ENCODE measurements at places on chromosomes 2 and 18.

DNA sequence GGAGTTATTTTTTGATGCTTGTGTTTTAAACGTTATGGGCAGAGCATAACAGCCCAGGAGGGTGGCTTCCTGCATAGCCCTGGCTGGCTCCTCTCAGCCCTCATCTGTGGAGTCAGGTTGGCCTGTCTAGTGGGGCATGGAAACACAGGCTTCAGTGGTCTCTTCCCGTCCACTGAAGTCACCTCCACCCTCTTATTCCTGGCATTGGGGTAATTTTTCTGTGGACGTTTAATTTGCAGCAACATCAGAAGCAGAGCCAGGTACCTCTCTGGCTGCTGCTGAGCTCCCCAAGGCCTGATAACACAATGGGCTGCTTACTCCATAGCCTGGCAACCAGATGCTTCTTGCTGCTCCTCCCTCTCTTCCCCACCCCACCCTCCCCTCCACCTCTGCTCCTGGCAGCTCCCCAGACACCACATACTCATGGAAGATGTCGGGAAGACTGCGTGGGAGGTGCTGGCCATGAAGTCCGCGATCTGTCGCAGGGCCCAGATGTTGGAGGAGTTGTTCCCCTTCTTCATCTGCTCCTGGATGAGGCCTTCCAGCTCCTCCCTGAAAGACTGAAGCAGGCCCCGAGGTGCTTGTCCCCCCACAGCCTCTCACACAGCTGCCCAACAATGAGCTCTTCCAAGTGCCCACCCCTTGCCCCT, 64.0 kb downstream of the ADD2 start:
- no peak for DNase-seq

- DNase-seq = no peak
Measured at GRCh38 chr2:241820625-241821384, 11.8 kb downstream of the NEU4 start.

GRCh38 chr2:156004459-156004858, 328.1 kb downstream of the NR4A2 start:
- no peak for DNase-seq

- DNase-seq = no peak
Measured at GRCh38 chr18:38663270-38663669, 1097.7 kb upstream of the CELF4 start.

DNA sequence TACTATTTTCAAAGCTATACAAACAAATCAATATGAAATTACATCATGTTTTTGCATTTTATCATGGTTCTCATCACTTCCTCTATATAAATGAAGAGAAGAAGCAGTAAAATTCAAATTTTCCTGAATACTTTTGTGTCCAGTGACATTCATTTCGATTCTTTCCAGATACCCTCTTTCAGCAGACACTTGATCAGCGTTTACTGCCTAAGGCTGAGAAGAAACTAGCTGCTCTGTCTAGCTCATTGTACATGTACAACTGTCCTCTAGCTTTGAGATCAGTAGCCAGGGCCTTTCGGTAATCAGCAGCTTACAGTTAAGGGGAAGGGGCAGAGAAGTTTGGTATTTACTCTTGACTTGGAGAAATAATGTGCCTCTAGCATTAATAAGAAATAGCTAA, 4.8 kb downstream of the VRK2 start:
- no peak for DNase-seq

- no peak for DNase-seq
Measured at GRCh38 chr18:22399949-22400348, 17.8 kb downstream of the CTAGE1 start.

GRCh38 chr18:50651334-50651733, 91.4 kb downstream of the MAPK4 start:
- no peak for DNase-seq

DNA sequence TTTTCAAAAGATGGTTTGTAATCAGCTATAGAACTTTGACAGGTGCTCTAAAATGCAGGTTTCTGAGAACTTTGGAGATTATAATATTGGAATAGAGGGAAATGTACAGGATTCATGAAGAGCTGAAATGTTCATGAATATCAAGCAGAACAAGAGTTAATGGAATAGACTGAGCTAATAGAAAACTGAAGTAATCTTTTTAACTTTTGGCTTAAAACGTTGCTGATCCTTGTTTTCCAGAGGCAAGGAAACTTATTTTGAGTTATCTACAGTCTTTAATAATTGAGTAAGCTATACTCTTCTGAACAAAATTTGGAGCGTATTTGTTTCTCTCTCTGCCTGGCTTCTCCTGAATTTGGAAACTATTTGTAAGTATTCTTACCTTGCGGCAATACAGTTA, 10.8 kb upstream of the IL18RAP start:
- DNase-seq = no peak

GRCh38 chr2:199409759-199410529, 47.8 kb downstream of the SATB2 start:
- DNase-seq = no peak

- DNase-seq = no peak
Measured at GRCh38 chr2:8966123-8966908, 37.2 kb downstream of the MBOAT2 start.

DNA sequence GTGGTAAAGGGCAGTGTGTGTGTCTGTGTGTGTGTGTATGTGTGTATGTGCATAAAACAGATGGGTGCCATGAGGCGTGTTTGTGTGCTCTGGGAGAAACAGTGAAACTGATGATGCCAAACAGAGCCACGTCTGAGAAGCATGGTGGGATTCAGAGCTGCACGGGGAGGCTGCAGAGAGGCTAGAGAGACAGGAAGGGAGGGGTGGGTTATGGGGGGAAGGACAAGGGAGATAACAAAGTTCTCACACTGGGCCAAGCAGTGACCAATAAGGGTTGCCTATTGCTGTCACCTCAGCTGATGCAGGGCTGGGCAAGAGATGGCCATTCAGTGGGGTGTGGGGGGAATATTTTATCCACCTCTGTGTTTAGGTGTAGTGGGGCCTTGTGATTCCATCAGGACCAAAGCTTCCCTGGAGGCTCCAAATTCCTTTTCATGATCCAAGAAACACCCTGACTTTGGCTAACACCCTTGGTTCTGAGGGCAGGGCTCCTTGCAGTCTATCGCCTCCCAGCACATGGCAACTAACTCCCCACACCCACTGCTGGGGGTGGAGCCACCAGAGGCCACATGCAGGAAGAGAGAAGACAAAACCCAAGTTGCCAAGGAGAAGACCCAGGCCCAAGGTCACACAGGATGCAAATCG, 54.2 kb upstream of the POMC start:
- DNase-seq = no peak

- DNase-seq = no peak
Measured at GRCh38 chr2:196322973-196323810, 151.8 kb upstream of the STK17B start.

DNA sequence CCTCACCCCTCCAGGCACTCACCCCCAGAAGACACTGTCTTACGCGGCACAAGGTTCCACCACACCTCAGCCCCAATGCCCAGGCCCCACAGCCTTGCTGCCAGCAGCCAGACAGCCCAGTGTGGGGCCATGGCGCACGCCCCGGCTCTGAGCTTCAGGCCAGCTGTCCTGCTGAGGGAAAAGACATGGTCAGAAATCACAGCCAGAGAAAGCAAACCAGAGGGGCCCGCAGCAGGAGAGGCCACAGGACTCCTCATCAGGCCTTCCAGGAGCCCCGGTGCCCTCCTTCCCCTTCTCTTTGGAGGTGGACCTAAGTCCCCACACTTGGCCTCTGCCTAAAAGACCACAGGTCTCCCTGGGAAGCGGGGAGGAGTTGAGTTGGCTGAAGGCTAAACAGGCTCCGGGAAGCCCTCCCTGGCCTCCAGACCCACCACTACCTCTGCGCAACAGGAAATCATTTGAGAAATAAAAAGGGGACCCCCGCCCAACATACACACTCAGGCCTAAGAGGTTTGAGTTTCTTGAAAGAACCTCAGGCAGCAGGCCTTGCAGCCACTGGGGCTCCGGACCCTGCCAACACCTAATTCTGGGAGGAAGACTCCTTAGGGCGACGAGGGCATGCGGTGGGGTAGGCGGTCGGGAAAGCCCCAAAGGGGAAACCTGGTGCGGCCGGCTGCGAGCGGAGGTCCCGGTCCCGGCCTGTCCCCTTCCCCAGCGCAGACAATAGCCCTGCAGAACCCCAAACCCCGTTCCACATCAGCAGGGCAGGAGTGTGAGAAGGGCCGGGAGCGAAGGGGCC, 1.9 kb downstream of the SEMA4C start:
- DNase-seq = no peak

DNA sequence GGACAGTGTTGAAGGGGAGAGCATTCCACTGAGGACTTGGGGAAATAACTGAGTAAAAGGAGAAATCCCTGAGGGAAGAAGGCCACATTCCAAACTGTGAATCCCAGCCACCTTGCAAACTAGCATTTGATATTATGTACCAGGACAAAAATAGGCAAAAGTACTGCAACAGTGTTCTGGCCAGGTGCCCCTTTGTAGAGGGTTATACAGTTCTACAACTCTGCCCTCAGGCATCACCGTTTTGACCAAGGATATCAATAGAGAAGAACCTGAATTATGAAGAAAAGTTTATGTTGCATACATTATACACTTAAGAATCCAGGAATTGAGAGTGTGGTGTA, 20.6 kb upstream of the CAVIN2 start:
- DNase-seq = no peak

GRCh38 chr18:65592435-65592834, 158.4 kb upstream of the CDH7 start:
- no peak for DNase-seq

DNA sequence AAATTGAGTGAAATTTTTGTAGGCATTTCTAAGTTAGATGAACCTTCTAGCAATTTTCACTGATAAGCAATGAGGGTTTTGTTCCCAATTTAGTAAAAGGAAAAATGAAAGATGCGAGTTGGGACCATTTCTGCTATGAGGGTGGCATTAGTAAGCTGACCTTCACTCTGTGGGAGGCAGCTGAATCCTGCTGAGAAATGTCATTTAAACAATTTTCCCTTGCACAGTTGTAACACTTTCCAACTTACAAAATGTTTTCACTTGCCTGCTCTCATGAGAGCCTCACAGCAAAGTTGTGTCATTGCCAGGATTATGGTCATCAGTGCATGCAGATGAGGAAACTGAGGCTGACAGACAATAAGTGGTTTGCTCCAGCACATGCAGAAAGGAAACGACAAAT, 527.7 kb downstream of the TNS1 start:
- DNase-seq = no peak

DNA sequence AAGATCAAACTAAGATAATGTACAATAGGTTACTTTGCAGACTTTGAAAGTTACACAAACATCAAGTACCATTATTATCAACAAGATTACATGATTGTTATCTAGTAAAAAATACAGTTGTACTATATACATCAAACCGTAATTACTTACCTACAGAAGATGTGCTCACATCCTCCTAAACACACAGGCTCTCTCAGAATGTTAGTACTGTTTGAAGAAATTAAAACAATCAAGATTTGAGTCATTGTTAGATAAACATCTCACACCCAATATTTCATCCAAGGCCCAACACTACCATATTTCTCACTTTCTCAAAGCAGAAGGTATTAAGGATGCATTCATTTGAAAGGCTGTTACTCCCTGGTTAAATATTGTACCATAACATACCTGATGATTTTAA, 12.6 kb downstream of the BARD1 start:
- no peak for DNase-seq

Measured in NCI-H1436 (cell line).